Stimulated activated CD8-positive, alpha-beta memory T cell treated with anti-CD3 and anti-CD28 coated beads, Interleukin-7, amount 100 ng/mL, for 1 hour (primary cell): ENCODE measurements at places on chromosomes 6 and 20.

- no peak for DNase-seq
Observed at GRCh38 chr20:58697867-58698703, 5.5 kb downstream of the NPEPL1 start.

GRCh38 chr6:44073612-44074438, 53.4 kb downstream of the MRPL14 start:
- DNase-seq = no peak

- DNase-seq = no peak
Observed at GRCh38 chr6:129744201-129744879, 34.4 kb upstream of the ARHGAP18 start.

DNA sequence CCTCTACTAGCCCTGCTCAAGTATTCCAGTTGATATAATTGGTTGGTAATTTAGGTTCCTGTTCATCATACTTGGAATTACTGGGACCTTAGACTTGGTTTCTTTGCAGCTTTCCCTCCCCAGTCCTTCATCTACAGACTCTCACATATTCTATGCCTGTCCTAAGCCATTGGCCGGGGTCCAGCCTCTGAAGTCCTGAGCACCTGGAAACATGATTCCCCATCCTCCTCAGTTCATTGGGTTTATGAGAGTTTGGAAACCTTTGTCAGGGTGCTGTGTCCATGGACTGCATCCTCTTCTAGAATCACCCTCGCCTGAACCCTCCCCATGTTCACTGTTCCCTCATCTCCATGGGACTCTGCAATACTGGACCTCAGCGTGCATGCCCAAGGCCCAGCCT, 8.8 kb downstream of the GSTA2 start:
- DNase-seq = no peak

GRCh38 chr6:66930559-66931290, 1223.7 kb upstream of the EYS start:
- no peak for DNase-seq

- no peak for DNase-seq
Observed at GRCh38 chr6:168247443-168248147, 72.0 kb downstream of the DACT2 start.

DNA sequence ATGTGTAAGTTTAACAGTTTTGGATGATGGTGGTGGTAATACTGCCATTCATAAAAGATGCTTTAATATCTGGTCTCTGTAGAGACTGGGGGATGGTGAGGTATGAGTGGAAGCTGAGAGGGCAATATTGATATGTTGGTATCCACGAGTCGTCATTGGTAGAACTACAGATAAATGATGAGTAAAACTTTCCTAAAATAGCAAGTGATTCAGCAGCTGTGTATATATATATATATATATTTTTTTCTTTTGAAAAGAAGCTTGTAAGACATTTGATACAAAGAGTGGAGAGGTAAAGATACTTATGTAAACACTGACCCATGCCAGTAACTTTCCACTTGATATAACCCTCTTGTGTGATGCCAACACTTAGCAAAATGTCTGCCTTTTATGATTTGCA, 41.7 kb upstream of the CITED2 start:
- no peak for DNase-seq

GRCh38 chr6:141248021-141248799, 884.5 kb upstream of the GJE1 start:
- no peak for DNase-seq

DNA sequence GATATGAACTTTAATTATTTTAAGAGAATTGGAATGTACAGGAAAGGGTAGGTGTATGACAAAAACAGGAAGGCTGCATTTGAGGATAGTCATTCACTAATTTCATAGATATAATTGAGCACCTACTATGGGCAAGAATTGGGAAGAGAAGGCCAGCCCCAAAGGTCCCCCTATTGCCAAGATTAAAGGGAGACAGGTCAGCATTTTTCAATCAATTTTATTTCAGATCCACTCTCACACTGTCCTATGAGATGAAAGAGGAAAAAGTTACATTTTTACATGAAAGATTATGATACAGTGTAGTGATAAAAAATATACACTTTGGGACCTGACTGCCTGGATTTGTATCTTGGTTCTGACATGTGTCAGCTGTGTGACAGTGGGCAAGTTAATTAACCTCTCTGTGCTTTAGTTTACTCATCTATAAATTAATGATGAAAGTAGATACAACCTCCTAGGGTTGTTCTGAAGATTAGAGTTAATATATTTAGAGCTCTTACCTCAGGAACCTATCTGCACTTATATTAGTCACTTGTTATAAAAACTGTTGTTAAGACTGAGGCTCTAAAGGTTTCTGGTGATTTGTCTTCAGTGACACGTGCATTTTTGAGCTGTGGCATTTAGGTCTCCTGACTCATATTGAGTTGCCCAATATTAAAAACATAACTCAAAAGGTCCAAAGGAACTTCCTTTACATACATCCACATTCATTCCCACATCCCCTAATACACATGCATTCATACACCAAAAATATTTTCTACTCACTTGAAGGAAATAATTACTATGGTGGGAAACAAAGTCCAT, 45.7 kb downstream of the SCGN start:
- DNase-seq = no peak

DNA sequence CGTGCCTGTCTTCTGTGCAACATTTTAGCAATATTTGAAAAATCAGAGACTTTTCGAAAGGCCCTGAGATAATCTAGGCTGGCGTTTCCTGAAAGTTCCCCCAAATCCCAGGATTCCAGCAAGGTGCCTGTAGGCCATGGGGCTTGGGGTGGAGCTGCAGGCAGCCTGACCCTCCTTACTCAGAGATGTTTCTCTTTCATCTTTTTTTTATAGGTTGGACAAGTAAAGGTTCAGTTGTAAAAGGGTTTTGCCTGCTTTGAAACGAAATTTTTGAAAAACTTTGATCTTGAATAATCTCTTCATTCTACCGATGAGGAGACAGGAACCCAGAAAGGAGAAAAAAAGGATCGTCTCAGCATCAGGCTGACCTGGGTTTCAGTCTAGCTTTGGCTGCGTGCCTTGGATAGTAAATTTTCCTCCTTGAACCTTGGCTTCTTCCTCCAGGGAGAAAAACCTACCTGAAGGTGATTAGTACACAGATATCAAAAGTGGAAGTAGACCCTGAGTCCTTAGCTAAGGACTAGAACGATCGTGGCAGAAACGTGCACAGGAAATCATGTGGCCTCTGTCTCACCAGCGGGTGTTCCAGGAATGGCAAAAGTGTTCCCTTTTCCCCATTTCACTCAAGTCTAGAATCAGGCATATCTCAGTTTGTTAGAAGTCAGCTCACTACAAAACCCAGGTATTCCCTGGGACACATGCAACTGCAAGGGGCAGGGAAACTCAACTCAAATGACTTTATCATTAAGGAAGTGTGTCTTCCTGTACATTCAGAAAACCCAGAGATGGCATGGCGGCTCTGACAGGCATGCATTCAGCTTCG, 128.2 kb upstream of the PTPN1 start:
- no peak for DNase-seq

DNA sequence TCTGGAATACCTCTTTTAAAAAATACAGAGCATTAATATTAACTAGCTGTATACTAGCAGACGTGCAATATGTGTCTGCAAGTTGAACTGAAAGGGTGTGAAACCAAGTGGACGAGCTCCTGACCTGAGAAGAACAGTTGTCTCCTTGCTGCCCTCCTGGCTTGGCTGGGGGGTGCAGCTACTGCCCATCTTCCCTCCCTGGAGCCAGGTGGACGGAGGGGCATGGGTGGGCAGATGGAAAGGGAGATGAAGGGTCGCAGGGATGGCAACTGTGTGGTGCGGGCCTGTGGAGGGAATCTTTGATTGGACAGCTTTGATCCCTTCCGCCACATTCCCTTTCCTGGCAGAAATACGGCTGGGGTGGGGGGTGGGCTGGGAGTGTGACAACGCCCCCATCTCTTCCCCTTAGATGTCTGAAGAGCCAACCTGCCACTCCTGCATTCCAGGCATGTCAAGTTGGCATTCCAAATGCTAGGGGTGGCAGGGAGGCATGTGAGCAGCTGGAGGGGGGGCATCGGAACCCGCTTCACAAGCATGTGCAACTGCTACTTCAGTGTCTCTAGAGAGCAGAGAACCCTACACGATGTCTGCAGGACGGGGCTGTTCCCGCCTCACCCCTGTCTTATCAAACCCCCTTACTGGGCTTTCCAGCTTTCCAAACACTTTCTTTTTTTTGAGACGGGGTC, 37.3 kb downstream of the SRSF3 start:
- DNase-seq = no peak

GRCh38 chr6:157050537-157051265, 272.6 kb downstream of the TMEM242 start:
- DNase-seq = no peak

DNA sequence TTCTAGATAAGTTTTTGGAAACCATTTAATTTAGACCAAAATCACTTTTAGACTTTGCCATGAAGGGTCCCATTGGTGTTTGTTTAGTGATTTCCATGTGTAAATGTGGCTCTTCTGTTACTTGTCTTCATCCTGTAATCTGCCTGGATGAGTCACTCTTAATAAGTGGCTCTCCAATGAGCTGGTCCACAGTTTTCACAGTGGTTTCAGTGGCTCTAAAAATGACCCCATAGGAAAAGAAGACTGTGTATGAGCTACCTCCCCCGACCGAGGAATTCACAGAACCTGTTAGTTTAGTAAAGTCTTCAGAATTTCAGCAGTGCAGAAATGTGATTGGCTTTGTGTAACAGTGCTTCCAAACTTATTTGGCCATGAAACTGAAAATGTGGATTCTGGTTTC, 492.0 kb upstream of the MARCKS start:
- DNase-seq = no peak

DNA sequence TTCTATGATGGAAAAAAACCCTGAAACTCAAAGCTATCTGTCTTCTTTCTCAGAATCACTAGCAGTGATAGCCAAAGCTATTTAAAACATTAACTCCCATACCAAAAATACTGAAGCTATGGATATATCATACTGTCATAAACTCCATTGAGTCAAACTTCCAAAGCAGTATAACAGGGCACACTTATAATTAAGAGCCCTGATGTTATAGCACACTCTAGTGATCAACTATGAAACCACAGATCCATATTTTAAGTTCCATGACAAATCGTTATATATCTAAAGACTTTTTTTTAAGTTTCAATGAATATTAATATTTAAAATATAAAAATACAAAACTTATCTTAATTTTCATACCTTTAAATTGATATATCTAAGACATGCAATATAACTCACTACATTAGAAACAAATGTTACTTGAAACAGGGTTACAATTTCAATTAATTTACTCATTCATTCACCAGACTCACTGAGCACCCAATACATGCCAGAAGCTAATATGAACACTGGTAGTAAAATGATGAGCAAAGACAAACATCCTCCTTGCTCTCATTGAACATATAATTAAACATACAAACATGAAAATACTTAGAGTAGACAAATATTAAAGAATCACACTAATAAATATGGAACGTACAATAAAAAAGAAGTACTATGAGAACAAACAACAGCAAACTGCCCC, 69.3 kb downstream of the IBTK start:
- DNase-seq = no peak

DNA sequence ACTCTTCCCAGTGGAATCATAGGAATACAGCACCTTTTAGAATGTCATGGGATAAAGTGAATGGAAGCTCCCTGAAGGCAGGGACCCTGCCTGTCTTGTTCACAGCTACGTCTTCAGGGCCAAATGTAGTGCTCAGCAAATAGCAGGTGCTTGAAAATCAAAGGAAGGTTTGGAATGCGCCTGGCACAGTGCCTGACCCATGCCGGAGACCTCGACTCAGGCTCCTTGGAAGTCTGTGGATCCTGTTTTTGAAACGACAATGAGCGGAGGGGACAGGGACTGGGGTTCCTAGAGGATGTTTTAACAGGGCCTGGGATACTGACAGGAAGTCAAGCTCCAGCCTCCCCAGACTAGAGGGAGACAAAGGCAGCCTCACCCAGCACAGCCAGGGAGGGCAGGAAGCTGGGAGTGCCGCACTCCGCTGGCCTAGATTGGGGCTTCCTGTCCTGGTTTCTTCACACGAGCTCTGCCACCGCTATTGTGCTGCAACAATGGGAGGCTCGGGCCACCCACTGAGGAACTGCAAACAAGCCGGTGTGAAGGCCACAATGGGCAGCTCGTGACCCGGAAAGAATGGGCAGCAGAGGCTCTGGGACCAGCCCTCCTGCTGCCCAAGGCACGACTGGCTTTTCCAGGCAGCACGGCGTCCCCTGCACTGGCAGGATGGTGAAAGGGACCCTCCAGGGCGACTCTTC, 76.7 kb downstream of the PREX1 start:
- peak; percentile 30 for DNase-seq

GRCh38 chr6:21625642-21626041, 32.1 kb downstream of the SOX4 start:
- no peak for DNase-seq

GRCh38 chr6:167130712-167131684, 8.1 kb downstream of the CCR6 start:
- DNase-seq = no peak

GRCh38 chr20:43300901-43301300, 111.2 kb upstream of the PTPRT start:
- no peak for DNase-seq

- no peak for DNase-seq
Observed at GRCh38 chr6:161749576-161749975, 475.7 kb upstream of the AGPAT4 start.

DNA sequence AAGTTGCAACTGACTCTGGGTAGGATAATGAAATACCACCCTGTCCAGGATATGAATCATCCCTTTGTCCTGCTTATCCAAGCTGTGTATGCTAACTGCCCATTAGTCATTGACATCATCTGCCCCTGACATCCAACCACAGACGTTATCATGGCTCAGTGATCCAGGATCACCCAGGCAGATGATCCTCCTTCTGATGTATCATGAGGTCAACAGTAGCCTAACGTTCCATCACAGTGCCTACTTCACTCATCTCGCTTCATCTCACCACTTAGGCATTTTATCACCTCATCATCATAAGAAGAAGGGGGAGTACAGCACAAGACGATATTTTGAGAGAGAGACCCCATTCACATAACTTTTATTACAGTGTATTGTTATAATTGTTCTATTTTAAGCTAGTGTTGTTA, 13.4 kb upstream of the BTN3A2 start:
- no peak for DNase-seq

DNA sequence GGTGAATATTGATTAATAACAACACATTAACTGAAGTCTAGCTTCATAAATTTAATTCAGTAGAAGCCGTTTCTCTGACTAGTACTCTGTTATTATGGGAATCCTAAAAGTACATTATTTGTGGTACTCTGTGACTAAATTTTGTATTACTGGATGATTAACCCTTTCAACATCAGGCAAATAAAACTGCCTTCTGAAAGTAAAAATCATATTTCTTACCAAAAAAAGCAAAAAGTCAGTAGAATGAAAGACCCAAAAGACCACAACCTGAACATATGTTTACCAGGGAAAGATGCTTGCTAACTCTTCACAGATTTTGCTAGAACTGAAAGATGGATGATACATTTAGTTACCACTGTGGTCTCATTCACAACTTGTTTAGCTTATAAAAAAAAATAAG, 73.2 kb downstream of the AHI1 start:
- DNase-seq = no peak

DNA sequence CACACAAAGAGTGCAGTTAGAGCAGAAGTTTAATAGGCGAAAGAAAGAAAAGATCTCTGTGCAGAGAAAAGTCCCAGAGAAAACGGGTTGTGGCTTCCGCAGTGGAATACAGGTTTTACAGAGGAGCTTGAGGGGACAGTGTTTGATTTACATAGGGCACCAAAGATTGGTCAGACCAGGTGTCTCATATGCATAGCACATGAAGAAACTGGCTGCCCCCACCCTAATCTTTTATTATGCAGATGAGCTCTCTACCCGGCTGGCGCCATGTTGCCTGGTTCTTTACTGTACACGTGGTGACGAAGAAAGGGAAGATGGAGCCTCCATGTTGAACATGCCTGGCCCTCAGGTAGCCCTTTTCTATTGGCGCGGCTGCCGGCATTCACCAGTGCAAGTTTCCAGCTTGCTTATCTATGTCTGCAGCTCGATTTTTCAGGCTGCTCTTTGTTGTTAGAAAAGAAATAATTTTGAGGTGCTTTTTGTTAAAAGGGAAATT, 47.4 kb downstream of the SLC35B3 start:
- no peak for DNase-seq
